ENCODE measurements at places on chromosomes 4 and X. TPM values are rescaled to one million over a fixed set of nuclear protein-coding genes. Genes with fewer than 3 reads are reported as not detected.

- no peaks in the 10 kb centered on the region for H3K36me3 ChIP-seq
- H3K4me3 ChIP-seq, result peak overlapping the region; percentile 61
- H3K4me1 ChIP-seq, result peaks cover 28% of the 10 kb centered on the region
- peak overlapping the region; percentile 85 for H3K27ac ChIP-seq
- DNase-seq, result no peak
- H3K27me3 ChIP-seq, result no peaks in the 10 kb centered on the region
These were observed 23.6 kb upstream of the GLOD5 start for GRCh38 chrX:48737940-48738339.

GRCh38 chr4:98469771-98470170 is 188.6 kb downstream of the TSPAN5 start:
- H3K4me1 ChIP-seq, result no peaks in the 10 kb centered on the region
- H3K27me3 ChIP-seq, result peaks cover 4% of the 10 kb centered on the region
- no peaks in the 10 kb centered on the region for H3K36me3 ChIP-seq
- DNase-seq, result no peak

DNA sequence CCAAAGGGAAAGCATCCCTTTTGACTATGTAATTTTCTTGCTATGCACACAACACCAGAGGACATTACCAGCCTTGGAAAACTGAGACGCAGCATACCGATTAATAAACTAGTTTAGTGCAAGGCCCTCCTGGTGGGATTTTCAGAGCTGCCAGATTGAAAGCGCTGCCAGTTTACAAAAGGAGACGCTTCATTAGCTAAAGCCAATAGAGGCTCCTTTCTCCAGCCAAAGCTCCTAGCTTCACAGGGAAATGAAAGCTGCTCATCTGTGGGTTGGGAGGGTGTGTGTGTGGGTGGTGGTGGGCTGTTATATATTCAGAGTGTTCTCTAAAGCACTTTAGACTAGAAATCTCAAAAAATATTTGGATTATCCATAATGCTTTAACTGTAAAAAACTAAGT is 32.4 kb downstream of the SPANXN4 start:
- H3K27ac ChIP-seq, result no peak overlapping the region
- H3K27me3 ChIP-seq, result no peaks in the 10 kb centered on the region
- no peaks in the 10 kb centered on the region for H3K36me3 ChIP-seq
- no peaks in the 10 kb centered on the region for H3K4me1 ChIP-seq

- H3K4me3 ChIP-seq, result no peak overlapping the region
- no peaks in the 10 kb centered on the region for H3K27me3 ChIP-seq
- DNase-seq, result no peak
- H3K36me3 ChIP-seq, result no peaks in the 10 kb centered on the region
These were observed 1.2 kb upstream of the GATA1 start for GRCh38 chrX:48785186-48785539.

DNA sequence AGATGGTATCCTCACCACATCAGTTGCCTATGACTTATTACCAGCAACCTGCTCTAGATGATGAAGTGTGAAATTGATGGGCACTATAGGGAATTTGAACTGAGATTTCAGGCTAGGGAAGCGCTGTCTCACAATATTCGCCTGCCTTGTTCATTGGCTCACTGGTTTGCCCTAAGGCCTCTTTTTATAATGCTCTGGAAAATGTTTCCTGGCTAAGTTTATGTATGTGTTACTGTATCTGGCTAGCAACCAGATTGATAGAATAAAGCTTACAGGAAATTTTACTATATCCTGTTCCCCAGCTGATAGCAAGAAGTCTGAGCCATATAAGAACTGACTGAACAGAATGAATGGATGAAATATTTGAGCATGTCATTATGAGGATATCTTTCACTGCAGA is 71.6 kb downstream of the GSTCD start:
- no peak for DNase-seq
- peaks cover 6% of the 10 kb centered on the region for H3K4me1 ChIP-seq
- no peak overlapping the region for H3K27ac ChIP-seq
- no peaks in the 10 kb centered on the region for H3K36me3 ChIP-seq

GRCh38 chrX:115560211-115560977 is 580 bp upstream of the PLS3 start:
- H3K27me3 ChIP-seq, result no peaks in the 10 kb centered on the region
- no peaks in the 10 kb centered on the region for H3K36me3 ChIP-seq
- DNase-seq, result peak; percentile 63
- H3K4me1 ChIP-seq, result peaks cover 37% of the 10 kb centered on the region

- H3K27ac ChIP-seq, result no peak overlapping the region
- no peak for DNase-seq
- no peak overlapping the region for H3K4me3 ChIP-seq
- peaks cover 10% of the 10 kb centered on the region for H3K4me1 ChIP-seq
- H3K36me3 ChIP-seq, result no peaks in the 10 kb centered on the region
- no peaks in the 10 kb centered on the region for H3K27me3 ChIP-seq
These were observed 60.7 kb upstream of the NXF3 start for GRCh38 chrX:103153661-103154060.

GRCh38 chr4:153950100-153950979 is 161.5 kb upstream of the SFRP2 start:
- no peaks in the 10 kb centered on the region for H3K27me3 ChIP-seq
- H3K27ac ChIP-seq, result no peak overlapping the region
- H3K4me3 ChIP-seq, result no peak overlapping the region
- peak; percentile 21 for DNase-seq

- no peaks in the 10 kb centered on the region for H3K36me3 ChIP-seq
- no peak overlapping the region for H3K4me3 ChIP-seq
- no peak for DNase-seq
- no peak overlapping the region for H3K27ac ChIP-seq
These were observed 73.7 kb upstream of the WDR44 start for GRCh38 chrX:118272242-118272641.

- peaks cover 5% of the 10 kb centered on the region for H3K4me1 ChIP-seq
- H3K27ac ChIP-seq, result no peak overlapping the region
- no peak overlapping the region for H3K4me3 ChIP-seq
These were observed 3.7 kb upstream of the GABRA2 start for GRCh38 chr4:46393606-46394005.

DNA sequence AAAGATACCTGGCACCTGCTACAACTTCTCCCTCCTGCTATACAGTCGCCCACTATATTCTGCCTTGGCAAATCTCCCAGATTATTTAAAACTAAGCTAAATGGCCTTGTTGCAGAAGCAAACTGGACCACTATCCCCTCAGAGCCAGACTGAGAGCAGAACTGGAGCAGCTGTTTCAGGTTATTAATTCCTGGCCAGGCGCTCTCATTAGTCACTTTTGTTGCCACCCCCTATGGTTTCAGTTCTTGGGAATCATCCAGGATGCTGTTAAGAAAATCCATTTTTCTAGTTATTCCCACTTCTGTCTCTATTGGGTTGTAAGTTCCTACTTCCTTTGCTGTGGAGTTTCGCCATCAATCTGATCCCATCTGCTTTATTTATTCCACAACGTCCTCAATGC is 30.1 kb downstream of the ADGRA3 start:
- DNase-seq, result no peak
- peaks cover 60% of the 10 kb centered on the region for H3K4me1 ChIP-seq

GRCh38 chr4:36264207-36264826 is 17.1 kb upstream of the DTHD1 start:
- H3K4me1 ChIP-seq, result no peaks in the 10 kb centered on the region
- DNase-seq, result no peak
- H3K27ac ChIP-seq, result no peak overlapping the region
- no peaks in the 10 kb centered on the region for H3K27me3 ChIP-seq
- H3K4me3 ChIP-seq, result no peak overlapping the region

HPGDS gene
- not detected for total RNA-seq

PARM1 gene
- total RNA-seq, result not detected

GYPA gene
- total RNA-seq, result not detected

Measured in HepG2 (cell line).